ENCODE measurements at places on chromosomes 6 and 20.

GRCh38 chr20:9180481-9181257 lies 111.8 kb downstream of the PLCB4 start:
- DNase-seq = no peak

- DNase-seq = no peak
Measured at GRCh38 chr6:116011520-116011919, 49.2 kb downstream of the FRK start.

GRCh38 chr20:1918491-1919165 lies 23.4 kb downstream of the SIRPA start:
- DNase-seq = no peak

GRCh38 chr6:162149786-162150185 lies 577.8 kb downstream of the PRKN start:
- no peak for DNase-seq

DNA sequence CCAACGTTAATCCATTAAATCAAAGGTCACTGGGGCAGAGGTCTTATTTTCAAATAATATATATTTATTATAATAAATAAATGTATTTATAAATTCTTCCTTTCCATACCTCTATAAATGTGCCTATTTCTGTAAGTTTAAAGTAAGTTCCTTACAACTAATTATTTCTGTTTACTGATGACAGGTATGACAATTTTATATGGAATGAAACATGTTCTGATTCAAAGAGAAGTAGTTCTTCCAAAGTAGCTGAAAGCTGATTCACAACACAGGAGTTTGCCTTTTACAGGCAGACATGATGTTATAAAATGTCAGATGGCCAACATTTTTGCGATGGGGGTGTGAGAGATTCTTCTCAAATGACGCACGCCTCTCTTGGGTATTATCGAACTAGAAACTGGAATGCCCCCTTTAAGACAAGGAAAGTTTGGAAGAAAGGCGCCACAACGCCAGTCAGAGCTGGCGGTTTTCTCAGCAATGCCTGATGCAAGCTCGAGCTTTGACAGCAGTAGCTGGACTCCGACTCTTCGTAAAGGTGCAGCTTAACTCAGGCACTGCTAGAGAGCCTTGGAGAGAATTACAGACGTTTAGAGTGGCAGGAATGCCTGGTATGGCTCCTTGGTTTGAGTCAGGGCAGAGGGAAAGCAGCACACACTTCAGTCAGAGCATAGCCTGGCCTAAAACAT lies 92.1 kb downstream of the FOXC1 start:
- DNase-seq = no peak

DNA sequence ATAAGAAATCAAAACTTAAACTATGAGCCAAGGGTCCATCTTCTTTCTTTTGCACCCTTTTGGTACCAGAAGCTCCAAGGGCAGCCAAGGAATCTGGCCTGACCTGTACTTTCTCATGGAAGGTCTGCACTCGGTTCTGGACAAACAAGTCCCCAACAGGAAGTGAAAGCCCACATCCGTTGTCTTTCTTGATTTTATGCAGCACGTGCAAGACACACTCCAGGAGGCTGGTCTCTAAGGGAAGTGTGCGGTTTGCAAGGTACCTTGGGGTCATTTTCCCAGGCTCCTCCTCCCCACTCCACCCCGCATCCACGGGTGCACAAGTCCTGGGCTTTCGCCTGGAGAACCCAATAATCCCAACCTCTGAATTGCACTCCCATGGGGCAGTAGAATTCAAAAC lies 101.9 kb downstream of the NFATC2 start:
- DNase-seq = no peak

DNA sequence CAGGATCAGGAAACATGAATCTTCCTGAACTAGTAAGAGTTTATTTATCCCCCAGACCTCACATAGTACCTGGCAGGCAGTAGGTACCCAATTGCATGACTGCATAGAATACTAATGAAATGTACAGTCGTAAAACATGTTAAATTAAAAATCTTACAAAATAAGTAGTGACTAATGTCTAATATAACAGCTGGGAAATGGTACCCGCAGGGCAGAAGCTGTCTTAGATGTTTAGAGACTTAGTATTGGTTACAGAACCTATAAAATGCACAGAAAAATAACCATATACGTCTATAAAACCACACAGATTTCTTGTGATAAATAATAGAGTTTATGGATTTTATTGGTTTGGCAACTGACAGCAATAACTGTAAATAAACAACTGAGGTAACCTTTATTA lies 139.1 kb upstream of the GMDS start:
- no peak for DNase-seq

- no peak for DNase-seq
Measured at GRCh38 chr6:137914530-137915193, 47.6 kb downstream of the TNFAIP3 start.

GRCh38 chr6:30007132-30007764 lies 53.8 kb upstream of the POLR1H start:
- no peak for DNase-seq

DNA sequence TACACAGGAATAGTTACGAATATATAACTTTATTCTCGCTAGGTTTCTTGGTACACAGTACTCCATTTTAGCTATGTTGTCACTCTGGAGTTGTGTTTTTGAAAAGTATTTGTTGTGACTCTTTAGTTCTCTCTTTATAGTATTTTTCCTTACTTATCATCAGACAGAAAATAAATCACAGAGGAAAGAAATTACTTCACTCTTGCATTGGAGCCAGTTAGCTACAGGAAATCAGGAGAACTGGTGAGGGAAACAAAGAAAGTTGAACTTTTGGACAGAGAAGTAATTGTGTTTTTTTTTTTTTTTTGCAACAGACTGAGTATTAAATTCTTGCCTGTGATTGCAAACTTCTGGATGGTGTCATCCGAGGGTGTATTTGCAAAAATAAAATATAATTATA lies 33.9 kb downstream of the DSE start:
- no peak for DNase-seq

- no peak for DNase-seq
Measured at GRCh38 chr6:109920911-109921310, 57.2 kb upstream of the GPR6 start.

DNA sequence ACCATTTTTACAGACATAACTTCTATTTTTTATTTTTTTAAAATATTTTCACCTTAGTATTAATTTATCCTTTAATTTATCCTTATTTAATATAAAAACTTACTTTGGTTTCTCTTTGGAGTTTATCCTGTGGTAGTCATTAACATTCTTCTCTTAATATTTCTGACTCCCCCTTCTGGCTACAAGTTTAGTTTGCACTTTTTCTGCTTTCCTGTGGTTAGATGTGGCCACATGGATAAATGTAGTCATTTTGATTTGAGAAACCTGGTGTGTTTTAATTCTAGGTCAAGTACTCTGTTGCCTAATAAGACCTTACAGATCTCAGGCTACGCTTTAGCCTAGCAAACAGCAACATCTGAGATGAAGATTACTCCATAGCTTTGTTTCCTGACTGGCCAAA lies 1187.5 kb downstream of the HACE1 start:
- DNase-seq = no peak
